ENCODE measurements at places on chromosomes 5 and 9.

- no peak for DNase-seq
Observed at GRCh38 chr5:154505567-154505966, 27.5 kb upstream of the HAND1 start.

DNA sequence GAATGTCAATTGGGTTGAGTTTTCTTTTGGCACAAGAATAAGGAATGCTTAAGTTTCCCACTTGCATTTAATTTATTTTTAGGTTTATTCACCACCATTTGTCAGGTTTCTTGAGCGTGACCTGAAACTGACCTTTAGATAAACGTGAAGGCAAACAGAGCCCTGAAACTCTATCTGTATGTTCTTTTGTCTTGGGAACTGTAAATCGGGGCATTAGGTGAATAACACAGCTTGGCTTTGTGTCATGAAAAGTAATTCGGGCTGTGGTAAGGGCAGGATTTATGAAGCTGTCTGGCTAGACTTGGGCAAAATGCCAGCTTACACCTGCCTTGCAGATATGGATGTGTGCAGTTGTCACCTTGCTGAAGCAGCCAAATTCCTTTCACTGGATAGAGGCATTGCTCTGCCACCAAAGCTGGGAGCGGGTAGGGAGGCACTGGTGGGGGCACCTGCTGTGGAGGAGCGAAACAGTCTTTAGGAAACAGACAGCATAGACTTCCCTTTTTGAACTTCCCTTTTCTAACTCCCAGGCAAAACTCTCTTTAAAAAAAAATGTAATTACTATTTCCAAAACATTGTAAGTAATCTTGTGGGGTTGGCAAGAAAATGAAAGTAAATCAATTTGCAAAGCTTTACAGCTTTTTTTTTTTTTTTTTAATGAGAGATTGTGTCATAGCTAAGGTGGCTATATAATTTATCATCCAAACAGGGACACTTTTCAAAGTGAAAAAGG is 545.2 kb downstream of the CSNK1G3 start:
- no peak for DNase-seq

DNA sequence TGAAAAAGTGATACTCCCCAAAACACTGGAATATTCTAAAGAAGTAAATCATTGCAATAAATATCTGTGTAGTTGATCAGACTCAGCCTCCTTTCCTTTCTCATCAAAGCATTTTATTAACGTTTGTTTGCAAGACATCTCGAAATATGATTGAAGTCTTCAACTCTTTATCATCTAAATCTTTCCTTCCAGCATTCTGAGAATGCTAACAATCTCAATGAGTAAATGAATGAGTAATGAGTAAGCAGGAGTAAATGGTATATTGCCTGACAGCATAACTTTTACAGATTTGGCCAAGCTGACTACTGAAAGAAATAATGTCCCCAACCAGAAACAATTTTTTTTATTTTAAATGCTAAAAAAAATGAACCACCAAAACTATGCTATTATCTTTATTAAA is 157.1 kb downstream of the SLCO4C1 start:
- no peak for DNase-seq

DNA sequence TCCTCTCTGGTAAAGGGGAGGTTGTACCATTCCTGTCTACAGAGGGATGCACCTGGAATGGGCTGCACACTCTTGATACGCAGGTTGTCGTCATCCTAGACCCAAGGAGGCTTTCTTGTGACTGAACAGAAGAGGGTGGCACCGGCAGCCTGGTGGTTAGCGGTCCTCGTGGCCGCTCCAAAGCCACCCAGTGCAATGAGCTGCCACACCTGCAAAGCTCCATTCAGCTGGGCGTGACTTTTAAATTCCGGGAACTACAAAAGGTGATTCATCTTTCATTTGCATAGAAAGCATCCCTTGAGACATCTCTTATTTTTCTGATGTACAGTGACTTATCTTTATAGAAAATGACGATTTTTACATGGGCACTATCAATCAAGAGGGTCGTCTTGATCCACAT is 286.1 kb upstream of the IRX1 start:
- DNase-seq, result no peak

DNA sequence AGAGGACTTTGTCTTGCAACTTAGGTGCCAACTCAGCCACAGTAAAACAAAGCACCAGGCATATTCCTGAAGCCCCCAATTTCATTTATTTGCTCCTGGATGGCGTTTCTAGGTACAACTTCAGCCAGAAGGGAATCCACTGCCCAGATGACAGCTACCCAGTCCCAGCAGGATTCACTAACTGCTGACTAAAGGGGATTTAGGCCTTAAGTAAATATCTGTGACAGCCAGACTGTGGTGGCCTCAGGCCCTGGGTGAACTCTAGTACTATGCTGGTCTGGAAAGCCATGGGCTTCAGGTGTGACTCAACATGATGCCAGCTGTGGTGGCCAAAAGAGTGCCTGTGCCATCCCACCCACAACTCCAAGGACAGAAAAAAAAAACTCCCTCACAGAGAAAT is 396.1 kb upstream of the CCNG1 start:
- DNase-seq, result no peak

GRCh38 chr5:10401498-10401897 is 40.2 kb upstream of the ROPN1L start:
- no peak for DNase-seq

GRCh38 chr5:119359737-119360413 is 4.1 kb downstream of the TNFAIP8 start:
- no peak for DNase-seq

DNA sequence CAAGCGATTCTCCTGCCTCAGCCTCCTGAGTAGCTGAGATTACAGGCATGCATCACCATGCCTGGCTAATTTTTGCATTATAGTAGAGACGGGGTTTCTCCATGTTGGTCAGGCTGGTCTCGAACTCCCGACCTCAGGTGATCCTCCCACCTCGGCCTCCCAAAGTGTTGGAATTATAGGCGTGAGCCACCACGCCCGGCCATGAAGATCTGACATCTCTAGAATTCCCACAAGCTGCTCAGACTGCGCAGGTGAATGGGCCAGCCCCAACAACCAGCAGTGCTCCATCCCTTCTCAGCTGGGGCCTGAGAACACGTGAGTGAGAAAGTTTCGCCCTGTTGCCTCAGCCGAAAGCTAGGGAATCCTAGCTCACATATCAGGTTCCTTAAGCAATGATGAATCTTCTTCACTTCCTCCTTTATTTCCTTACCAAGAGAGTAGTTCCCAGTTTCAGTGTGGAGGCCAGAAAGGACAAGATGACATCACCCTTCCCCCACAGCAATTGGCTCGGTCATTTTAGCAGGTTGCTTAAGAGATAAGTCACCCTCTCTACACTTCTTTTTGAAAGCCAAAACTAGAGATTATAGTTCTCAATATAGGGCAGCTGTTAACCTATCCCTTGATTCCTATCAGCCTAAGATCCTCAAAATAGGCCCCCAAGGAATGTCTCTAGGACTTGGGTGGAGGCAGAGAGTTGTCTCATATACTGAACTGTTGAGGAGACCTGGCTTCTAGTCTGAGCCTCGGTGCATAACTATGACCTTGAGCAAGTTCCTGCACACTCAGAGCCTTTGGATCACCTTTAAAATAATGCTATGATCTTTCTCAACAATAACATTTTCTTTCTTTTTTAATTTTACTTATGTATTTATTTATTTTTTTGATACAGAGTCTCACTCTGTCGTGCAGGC is 23.9 kb upstream of the PPP2CA start:
- DNase-seq, result no peak

GRCh38 chr9:129816501-129817435 is 7.2 kb downstream of the TOR1A start:
- no peak for DNase-seq

GRCh38 chr5:175920231-175920811 is 47.8 kb downstream of the THOC3 start:
- no peak for DNase-seq

DNA sequence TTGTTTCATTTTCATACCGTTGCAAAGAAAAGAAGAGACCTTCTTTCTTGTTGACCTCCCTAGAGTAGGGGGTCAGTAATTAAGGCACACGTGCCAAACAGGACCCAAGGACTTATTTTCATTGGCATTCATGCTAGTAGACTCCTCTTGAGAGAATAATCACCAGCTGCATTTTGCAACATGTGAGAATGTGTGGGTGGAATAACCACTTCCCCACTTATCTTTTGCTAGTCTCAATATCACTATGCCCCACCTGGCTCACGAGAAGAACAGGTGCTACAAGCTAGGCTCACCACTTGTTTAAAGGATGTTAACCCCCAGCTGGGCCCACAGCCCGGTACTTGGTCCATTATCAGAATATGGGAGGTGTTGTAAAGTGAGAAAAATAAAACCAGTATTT is 460.7 kb upstream of the MEF2C start:
- no peak for DNase-seq

DNA sequence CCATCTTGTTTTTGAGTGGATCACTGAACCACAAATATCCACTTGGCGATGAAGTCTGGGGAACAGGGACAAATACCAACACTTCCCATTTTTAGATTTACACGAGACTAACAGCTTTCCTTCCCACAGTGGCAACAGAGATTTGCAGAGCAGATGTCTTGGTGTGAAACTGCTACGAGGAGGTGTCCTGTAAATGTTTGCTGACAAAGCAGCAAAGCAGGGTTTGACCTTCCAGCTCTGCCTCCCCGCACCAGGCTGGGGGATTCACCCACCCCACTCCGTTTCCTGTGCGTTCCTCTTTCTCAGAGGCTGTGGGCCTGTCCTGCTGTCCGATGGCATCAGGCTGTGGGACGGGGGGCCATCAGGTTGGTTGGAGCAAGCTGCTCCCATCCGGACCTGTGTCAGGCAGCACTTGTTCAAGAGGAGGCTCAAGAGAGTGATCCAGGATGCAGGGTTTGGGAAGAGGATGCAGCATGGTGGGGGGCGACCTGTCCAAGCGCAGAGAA is 693 bp upstream of the RGS3 start:
- DNase-seq, result no peak

- DNase-seq, result no peak
Observed at GRCh38 chr5:170678811-170679210, 104.7 kb upstream of the GABRP start.

- no peak for DNase-seq
Observed at GRCh38 chr9:81389569-81389993, 299.8 kb downstream of the TLE1 start.

- DNase-seq, result no peak
Observed at GRCh38 chr5:179219661-179220620, 125.3 kb downstream of the ADAMTS2 start.

- DNase-seq, result no peak
Observed at GRCh38 chr9:7606591-7606990, 193.0 kb downstream of the DMAC1 start.

DNA sequence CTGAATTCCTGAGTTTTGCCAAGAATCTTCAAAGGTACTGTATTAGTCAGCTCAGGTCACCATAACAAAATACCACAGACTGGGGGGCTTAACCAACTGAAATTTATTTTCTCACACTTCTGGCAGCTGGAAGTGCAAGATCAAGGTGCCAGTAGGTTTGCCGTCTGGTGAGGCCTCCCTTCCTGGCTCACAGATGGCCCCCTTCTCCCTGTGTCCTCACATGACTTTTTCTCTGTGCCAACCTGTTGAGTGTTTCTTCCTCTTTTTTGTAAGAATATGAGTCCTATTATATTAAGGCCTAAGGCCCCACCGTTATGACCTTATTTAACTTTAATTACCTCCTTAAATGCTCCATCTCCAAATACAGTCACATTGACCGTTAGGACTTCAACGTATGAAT is 156.1 kb upstream of the KIF2A start:
- no peak for DNase-seq

- DNase-seq, result no peak
Observed at GRCh38 chr9:110443146-110443865, 105.6 kb upstream of the TXNDC8 start.

GRCh38 chr5:116502138-116502537 is 72.5 kb downstream of the SEMA6A start:
- DNase-seq, result no peak

DNA sequence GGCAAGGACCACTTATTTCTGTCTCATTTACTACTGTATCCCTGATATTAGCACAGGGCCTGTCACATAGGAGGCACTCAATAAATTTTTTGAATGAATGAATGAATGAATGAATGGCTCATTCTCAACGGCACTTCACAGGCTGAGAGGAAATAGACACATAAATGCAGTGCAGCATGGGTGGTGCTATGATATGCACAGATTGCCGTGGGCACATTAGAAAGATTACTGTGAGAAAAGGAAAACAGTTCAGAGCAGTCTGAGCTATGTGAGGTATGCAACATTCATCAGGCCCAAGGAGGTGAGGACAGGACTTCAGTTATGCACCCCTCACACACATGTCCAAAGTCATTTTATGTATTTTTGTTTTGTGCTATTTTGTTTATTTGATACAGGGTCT is 6.4 kb upstream of the NOL6 start:
- no peak for DNase-seq

DNA sequence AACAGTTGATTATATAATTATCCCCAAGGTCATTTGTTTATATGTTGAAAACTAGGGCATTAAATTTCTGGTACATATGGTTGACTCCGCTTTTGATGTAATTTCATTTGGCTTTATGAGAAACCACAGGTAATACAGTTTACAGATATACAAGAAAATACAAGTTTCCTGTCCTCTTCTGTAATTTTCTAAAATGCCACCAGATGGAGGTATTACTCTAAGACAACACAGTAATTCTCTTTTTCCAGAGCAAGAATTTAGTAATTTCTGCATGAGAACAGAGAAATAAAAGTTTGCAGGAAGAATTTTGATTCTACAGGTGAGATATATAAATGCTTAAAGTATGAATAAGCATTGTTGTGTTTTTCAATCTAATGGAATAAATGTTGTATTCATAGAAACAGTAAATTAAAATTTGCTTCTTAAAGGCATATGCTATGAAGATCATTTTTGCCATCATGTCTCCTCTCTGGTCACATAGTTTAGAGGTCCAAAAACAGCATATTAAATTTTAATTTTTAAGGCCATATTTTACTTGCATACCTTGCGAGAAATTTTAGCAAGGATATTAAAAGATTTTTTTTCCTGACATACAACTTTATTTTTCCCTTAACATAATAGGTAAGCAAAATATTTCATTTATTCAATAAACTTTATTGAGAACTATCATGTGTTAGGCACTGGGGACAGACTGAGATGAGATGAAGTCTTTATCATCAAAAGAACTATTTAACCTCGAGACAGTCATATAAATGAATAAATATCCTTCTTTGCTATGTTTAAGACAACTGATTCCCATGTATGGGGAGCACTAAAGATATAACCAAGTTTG is 22.7 kb downstream of the CHD1 start:
- DNase-seq, result no peak

DNA sequence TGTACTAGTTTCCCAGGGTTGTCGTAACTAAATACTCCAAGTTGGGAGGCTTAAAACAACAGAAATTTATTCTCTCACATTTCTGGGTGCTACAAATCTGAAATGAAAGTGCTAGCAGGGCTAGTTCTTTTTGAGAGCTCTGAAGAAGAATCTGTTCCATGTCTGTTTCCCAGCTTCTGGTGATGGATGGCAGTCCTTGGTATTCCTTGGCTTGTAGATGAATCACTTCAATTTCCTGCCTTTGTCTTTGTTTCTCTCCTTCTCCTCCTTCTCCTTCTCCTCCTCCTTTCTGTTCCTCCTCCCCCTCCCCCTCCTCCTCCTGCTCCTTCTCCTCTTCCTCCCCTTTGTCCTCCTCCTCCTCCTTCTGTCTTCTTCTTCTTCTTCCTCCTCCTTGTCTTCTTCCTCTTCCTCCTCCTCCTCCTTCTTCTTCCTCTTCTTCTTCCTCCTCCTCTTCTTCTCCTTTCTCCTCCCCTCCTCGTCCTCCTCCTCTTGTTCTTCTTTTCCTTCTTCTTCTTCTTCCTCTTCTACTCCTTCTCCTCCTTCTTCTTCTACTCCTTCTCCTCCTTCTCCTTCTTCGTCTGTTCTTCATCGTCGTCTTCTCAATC is 104.7 kb upstream of the ANKRD55 start:
- DNase-seq, result no peak
